CD14-positive monocyte (primary cell): ENCODE measurements at places on chromosomes 12 and 14.

DNA sequence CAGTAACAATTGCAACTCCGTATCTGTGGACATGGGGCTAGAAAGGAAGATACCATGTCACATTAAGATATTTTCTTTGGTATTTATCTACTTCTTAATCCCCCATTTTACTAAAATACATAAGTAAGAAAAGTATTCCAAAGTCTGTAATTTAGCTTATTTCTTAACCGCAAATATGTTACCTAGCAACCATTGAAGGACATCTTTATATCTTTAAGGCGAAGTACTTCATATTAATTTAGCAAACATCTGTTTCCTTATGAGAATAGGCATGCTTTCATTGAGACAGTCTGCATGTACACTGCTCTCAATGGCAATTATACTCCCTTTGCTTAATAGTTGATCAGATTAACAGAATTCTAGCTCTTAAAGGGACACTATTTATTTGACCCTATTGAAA lies 88.8 kb downstream of the NAV3 start:
- DNase-seq = no peak

GRCh38 chr14:64934338-64934929 lies 8.1 kb downstream of the GPX2 start:
- no peak for DNase-seq

- no peak for DNase-seq
Observed at GRCh38 chr14:65904988-65905387, 492.5 kb downstream of the FUT8 start.

DNA sequence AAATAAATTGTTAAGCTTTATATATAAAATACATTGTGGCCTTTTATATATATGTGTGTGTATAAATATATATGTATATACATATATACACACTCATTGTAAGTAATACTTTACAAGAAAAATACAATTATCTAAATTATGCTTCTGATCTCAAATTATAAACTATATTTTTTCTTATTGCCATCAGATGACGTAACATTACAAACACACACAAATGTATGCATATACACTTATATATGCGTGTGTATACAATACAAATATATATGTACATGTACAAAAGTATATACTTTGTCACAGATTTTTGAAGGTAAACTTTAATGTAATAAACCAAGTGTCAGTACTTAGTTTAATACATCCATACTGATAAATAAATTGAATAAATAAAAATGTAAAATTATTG lies 278.9 kb upstream of the LMO3 start:
- DNase-seq = no peak

DNA sequence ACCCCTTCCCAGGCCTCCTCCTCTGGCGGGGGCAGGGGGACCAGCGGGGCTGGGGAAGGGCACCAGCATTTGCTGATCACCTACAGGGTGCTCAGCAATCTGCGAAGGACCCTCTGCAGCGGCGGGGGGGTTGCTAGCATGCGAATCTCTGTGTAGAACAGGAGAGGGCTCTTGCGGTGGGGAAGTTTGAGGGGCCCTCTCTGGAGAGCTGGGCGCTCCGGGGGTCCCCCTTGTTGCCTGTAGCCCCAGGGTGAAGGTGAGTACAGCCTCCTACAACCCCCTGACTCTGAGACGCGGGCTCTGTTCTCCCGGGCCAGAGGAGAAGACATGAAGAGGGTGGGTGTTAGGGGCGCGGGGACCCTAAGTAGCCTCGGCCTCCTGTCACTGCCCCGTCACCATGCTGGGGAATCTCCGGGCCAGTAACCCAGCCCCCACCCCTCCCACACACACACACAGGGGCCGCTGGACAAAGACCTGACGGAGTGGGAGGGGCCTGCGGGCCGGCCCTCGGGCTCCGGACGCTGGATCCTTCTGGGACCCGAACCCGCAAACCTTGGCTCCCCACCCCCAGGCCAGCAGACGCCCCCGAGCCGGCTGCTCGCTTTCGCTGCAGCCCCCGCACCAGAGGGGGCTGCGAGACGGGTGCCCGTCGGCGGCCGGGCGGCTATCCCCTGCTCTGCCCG lies 734 bp downstream of the FIGNL2 start:
- peak; percentile 68 for DNase-seq

DNA sequence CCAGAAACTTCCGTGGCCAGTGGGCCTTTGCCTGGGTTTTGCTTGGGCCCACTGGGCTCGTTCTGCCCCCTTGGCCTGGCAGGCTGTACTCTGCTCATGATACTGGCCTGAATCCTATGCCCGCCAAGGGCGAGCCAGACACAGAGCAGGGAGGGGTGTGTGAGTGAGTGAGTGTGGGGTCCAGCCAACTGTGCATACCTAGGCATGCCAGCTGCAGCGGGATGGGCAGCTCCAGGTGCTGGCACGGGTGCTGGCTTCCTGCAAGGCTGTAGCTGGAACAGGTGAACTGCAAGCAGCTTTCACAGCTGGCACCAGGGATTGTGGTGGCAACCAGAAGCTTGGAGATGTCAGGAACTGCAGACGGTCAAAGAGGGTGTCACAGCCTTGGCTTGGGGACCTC lies 1276.4 kb downstream of the SLC16A7 start:
- DNase-seq = no peak

- DNase-seq = no peak
Observed at GRCh38 chr12:125143491-125143890, 78.3 kb downstream of the AACS start.

DNA sequence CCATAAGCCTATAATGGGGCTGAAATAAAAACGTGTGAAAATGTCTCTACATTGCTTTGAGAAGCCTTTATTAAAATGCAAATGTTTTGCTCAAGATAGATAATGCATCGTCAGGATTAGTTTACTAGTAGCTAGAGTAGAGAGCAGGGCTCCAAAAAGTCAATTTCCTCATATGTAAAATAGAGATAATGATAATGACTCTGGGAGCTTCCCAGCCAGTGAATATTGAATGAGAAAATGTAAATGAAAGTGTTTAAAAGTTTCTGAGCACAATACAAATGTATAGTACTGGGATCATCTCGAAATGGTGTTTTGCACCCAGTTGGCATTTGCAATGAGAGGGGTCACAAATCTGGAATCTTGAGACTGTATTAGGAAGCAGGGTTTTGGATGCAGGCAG lies 135.3 kb downstream of the OTOGL start:
- no peak for DNase-seq

DNA sequence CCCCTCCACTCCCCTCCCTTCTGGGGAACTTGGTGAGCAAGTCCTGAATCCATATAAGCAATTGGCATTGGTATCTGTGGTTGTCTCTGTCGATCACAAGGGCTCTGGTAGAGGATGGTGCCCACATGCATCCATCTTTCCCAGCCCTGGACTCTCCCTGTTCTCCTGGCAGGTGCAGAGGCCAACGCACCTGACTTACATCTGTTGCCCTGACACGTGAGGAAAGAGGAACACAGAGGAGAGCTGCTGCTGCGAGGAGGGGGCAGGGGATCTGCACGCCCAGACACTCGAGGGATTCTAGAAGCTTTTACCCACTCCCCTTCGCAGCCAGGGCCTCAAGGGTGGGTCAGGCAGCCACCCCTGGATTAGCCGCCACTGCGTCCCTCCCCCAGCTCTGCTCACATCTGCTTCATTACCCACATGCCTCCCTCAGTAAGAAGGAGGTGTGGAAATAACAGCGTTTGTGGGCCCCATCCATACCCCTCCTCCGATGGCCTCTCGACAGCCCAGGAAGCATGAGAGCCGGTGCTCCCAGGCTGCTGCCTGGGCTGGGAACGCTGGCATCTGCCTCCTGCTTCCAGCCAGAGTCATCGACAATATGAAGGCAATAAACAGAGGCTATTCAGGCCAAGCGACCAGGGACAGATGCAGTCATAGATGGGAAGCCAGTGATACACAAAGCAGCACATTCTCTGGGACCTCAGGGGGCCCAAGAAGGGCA lies 56.5 kb downstream of the KDM2B start:
- DNase-seq = no peak

DNA sequence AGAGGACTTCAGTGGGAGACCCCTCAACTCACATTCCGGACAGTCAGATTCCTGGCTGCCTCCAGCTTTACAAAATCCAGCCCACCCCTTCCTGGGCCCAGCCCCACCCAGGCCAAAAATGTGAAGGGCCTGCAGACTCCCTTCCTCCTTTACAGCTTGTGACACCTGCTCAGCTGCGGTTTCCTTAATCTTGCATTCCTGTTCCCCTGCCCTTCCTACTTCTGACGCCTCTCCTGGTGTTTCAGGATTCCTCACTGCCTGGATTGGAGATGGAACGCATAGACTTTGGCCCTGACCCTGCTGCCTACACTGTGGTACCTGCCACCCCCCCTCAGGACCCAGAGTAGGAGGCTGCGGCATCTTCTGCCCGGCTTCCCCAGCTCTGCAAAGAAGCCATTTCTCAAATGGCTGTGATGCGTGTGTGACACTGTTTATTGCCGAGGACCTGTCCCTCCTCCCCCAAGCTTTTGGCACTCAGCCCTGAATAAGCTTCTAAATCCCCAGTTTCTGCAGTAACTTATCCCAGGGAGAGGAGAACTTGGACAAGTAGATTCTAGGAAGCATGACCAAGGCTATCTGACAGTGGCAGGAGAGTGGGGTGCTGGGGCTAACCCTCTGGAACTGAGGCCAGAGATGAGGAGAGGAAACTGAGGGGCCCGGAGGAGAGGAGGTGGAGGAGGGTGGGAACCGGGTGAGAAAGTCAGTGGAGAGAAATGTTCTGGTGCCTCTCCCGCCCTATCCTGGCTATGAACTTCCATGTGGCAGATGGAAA lies 24.9 kb upstream of the BCDIN3D start:
- no peak for DNase-seq

DNA sequence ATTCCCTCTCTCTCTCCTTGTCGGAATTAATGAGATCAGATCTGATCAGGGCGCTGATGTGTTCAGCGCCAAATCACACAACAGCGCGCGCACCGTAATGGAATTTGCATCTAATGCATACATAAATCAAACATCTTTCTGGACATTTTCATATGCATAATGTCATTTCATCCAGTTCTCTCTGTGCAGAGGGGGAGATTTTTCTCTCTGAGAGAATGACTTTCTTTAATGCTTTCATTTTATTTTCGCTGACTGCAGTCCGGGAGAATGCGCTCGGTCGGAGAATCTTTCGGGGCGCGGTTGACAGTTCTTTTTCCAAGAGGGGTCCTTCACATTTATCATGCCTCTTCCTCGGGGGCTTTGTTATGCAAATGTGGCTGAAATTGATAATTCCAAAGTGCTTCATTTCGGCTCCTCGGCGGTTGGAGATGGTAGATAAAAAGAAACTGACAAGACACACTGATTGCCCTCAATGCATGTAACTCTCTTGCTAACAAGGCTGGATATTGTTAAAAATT lies 615.9 kb downstream of the VRK1 start:
- DNase-seq = no peak

DNA sequence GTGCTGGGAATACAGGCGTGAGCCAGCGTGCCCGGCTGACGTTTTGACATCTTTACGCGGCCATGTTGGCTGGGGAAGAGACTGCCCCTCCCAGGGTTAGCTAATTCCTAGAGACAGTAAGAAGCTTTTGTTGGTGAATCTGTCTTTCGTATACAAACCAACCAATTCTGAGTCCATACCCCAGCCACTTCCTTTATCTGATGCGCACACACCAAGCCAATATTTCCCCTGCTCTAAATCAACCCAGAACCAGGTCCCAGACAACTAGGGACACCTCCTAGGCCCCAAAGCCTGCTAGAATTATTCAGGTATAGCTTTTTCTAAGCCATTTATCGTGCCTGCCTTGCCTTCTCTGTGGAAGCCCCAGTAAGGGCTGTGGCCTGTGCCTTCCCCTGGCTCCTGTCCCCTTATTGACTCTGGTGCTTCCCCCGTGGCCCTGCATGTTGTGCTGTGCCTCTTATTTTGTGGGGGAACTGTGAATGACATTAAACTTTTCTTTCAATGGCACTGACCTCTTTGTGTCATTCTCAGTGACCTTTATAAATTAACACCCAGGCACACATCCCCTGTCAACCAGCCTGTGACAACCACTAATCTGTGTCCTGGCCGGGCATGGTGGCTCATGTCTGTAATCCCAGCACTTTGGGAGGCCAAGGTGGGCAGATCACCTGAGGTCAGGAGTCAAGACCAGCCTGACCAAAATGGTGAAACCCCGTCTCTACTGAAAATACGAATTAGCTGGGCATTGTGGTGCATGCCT lies 10.7 kb upstream of the EVL start:
- no peak for DNase-seq

DNA sequence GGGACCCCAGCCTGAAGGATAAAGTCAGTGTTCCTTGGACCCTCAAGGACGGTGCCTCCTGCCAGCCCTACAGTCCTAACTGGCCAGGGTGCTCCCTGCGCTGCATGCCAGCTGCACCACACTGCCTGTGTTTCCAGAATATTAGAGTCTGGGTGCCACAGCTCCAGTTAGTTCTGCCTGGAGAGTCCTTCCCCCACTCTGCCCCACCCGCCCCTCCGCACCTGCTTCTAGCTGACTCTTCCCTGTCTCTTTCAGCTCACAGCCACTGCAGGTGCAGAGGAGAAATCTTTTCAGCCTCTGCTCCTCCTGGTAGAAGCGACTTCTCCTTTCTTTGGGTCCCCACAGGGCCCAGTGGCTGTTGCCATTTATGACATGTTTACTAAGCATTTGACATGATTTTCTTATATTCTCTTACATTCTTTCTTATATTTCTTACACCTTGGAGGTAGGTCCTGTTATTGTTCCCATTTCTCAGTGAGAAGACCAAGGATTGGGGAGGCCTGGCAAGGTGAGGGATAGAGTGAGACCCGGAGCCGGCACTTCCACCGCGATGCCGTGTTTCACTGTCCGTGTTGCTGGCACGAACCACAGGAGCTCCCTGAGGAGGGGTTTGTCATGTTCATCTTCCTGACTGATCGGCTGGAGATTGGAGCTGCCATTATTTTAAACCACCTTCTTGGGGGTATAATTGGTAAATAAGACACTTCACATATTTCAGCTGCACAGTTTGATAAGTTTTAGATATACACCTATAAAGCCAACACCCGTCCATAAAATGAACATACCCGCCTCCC lies 29.4 kb downstream of the SYNE3 start:
- DNase-seq = no peak

DNA sequence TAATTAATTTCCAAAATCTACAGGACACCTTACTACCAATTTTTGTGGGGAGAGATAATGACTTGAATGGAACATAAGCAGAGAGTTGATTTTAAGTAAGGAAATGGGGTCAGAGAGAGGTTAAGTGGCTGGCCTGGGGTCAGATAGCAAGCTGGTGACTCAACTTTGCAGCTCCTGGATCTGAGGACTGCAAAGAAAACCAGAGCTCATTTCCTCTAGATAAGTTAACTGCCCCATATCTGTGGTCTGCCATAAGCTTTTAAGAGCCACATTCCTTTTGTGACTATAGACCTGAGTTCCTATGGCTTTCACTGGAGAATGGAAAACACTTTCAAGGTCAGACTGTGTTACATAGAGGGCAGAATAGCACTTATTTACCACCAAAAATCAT lies 201.2 kb upstream of the PRICKLE1 start:
- DNase-seq = no peak

DNA sequence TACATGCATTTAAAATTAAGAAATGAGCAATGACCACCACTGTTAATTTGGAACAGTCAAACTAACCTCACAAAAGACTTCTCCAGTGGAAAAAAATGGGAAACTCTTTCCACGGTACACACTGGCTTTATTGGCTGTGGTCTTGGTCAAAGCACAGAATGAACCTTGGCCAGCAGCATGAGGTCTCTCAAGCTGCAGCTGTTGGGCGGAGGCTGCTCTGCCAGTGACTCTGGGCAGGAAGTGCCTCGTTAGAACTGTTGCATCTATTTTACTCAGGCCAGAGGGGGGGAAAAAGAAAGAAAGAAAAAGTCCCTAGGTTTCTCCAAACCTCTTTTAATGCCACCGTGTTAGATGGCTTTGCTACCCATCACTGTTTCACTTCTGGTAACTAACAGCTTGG lies 279.8 kb upstream of the DIO2 start:
- no peak for DNase-seq
